ENCODE measurements at places on chromosomes 4 and X.

GRCh38 chrX:22171287-22172060 is 101.2 kb upstream of the CBLL2 start:
- DNase-seq: no peak

- DNase-seq: no peak
Observed at GRCh38 chr4:182454440-182455013, 211.3 kb downstream of the TENM3 start.

DNA sequence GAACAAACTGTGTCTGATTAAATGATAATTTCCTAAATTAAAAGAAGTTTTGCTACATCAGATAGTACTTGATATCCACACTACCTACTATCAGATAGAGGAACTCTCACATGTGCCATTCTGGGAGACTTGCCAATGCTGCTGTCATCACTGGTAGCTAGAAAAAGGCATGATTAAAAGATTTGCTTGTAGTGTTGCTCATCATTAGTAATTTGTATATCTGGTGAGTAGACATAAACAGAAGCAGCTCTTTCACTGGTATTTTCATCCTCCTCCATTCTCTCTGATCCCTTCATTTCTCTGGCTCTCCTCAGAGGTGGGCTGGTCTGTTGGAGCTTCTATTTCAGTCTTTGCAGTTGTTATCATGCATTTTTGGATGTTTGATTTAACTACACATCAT is 56.0 kb downstream of the SPRY1 start:
- no peak for DNase-seq

GRCh38 chr4:37865450-37865849 is 25.4 kb upstream of the TBC1D1 start:
- DNase-seq: no peak

GRCh38 chr4:152607178-152607577 is 71.3 kb upstream of the FBXW7 start:
- DNase-seq: no peak

GRCh38 chr4:128604840-128605239 is 204.7 kb upstream of the JADE1 start:
- DNase-seq: peak; percentile 20

- peak; percentile 13 for DNase-seq
Observed at GRCh38 chr4:56976283-56976836, 1.0 kb downstream of the NOA1 start.

DNA sequence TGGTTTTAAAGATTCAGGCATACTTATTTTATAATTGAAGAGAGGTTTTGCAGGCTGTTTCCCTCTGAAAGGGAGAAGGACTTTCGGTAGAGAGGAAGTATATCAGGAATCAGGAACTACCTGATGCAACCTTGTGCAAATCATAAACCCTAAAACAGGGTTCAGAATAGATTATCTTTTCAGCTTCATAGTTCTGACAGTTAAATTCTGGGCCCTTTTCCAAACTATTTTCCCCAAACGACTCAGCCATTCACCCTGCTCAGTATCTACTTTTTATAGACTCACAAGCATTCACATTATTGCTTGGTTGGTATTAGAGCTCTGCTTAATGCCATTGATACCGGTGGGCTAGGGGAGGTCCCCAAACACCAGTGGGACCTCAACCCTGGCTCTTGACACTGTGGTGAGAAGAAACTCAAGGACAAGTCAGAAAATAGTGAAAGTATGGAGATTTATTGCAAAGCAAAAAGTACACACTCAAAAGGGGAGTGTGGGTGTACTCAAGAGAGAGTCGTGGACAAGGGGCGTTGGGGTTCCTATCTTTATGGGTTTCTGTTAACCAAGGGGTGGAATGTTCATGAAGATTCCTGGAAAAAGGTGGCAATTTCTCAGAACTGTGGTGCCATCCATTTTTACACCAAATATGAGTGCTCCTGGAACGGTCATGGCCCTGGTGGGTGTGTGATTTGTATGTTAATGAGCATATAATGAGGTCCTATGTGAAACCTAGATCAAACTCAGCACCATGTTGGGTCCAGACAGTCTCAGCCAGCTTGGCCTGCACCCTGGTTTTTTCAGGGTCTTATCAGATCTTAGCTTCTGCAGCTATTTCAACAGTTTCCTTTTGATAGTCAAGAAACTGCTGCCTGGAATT is 238.3 kb downstream of the DCLK2 start:
- DNase-seq: peak; percentile 49

DNA sequence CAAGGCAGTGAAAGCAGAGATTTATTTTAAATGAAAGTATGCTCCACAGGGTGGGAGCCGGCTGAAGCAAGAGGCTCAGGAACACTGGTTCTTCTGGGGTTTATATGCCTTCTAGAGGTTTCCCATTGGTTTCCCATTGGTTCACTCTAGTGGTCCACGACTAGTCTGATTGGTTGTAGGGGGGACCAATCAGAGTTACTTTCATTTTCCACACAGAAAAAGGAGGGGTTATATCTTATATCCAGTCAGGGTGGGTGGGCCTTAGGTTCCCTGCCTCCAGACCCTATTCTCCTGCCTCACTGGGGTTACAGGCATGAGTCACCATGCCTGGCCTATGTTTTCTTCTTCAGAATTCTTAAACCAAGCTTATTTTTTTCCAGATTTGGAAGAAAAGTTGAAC is 101.6 kb downstream of the KLHL8 start:
- DNase-seq: peak; percentile 37

DNA sequence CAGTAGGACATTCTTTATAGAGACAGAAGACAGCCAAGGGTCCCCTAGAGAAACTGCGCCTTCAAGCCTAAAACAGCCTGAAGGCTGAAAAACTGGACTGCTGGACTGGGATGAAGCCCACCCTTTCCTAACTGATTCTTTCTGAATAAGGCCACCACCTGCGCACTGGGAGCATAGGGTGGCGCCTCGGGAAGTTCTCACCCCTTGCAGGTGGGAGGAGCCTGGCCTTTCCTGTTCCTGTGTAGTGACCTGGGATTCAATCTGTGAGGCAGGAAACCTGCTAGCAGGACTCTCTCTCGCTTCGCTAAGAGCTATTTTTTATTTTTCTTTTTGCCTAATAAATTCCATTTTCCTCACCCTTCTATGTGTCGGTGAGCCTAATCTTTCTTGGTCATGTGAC is 61.8 kb upstream of the KLHL13 start:
- no peak for DNase-seq

GRCh38 chr4:149531861-149532260 is 283.8 kb downstream of the IQCM start:
- no peak for DNase-seq

DNA sequence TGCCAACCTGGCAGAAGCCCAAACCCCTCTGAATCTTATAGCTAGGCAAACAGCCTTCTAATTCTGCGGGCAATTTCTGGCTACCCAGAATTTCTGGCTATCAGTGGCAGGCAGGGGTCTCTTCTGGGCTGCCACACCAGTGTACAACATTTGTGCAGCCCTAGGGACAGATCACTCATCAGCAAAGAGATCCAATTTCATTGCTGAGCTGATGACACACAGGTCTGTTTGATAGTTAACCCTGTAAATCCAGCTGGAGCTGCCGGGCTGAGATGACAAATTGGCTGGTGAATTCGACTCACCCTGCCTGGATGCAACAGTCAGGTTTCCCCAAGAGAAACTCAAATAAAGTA is 2.4 kb downstream of the MID1 start:
- DNase-seq: no peak

- DNase-seq: peak; percentile 53
Observed at GRCh38 chr4:153234885-153235284, 30.6 kb downstream of the TRIM2 start.

DNA sequence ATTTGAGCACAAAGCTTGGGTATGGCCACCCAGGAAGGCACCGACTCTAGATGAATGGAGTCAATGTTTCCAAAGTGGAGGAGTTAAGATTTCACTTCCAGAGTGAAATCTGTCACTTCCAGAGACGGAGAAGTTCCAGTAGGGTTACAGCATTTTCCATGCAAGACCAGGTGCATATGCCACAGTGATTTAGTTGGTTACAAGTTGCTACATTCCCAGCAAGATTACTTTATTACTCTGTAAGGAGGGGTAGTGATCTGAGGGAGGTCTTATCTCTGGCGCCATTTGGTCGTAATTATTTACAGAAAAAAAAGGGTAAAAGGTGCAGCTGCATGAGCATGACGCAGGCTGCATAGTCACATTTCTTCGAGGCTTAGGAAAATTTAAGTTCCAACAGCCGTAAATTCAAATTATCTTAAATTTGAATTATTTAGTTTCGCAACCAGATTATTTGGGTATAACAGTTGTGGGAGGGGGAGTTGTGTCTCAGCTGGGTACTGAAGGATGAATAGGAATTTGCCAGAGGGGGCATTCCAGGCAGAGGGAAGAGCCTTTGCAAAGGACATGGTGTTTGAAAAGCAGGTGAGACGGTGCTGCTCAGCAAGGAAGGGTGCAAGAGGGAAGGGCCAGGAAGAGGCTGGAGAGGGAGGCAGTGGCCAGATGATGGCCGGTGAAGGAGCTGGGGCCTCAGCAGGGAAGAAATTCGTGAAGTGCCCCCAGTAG is 17.4 kb upstream of the AFAP1 start:
- DNase-seq: no peak

- no peak for DNase-seq
Observed at GRCh38 chr4:24971192-24971591, 58.4 kb upstream of the CCDC149 start.

DNA sequence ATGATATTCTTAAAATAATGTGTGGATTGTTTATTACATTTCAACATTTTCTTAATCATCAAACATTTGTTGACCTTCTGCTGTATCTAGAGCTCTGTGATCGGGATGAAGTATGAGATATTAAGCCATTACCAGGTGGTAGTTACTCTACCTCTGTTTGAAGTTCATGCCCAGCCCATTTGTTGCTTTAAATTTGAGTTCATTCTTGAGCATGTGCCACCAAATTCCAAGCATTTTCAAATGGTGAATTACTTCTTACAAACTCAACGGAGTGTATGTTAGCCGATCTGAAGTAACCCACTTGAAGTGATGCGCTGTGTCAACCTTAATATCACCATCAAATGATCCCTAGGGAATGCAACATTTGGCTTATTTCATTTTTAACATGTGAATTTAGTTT is 7.3 kb upstream of the DTHD1 start:
- no peak for DNase-seq

- no peak for DNase-seq
Observed at GRCh38 chr4:156710365-156711192, 261.0 kb downstream of the PDGFC start.

DNA sequence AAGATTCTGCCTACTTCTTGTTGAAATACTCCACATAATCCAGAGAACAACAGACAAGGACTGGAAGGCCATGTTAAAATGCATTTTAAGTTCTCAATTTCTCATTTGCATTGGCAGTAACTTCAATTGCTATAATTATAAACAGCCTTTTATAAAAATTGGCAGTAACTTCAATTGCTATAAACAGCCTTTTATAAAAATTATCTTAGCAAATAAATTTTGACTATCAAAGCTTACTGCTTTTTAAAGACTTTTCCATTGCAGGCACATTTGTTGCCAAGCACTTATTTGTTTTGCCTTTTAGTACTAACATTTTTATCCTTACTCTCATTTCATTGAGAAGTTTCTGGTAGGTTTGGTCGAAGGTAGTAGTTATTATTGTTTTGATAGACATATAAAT is 17.8 kb downstream of the SCFD2 start:
- no peak for DNase-seq

GRCh38 chrX:30620980-30621618 is 32.1 kb upstream of the GK start:
- DNase-seq: peak; percentile 83

DNA sequence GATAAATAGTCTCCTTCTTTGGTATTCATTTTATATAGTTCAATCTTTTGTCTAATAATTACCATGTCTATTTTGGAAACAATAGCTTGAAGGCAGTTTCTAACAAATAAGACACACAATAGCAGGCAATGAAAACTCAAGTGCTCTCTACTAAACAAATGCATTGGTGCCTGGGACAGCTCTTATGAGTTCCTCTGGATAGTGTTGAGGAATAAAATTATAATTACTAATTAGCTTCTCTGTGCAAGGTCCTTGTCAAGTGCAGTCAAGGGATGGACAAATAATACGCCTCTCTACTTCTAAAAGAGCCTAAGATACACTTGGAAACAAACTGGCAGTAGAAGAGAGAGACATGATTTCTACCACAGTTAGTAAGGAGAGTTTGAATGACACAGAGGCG is 229.0 kb upstream of the GLRA2 start:
- DNase-seq: no peak

- no peak for DNase-seq
Observed at GRCh38 chrX:72305286-72306084, at the start of gene CITED1. TSS of gene CITED1 (minus strand) at chrX:72305914. CDS start at chrX:72302869, 3,045 bp downstream.

GRCh38 chr4:72314869-72315268 is 254.2 kb downstream of the ADAMTS3 start:
- DNase-seq: peak; percentile 93

GRCh38 chr4:148852092-148852699 is 410.0 kb upstream of the NR3C2 start:
- peak; percentile 3 for DNase-seq
